PC-9 (cell line): ENCODE measurements at places on chromosomes 7 and 10. TPM values are rescaled to one million over a fixed set of nuclear protein-coding genes. Genes with fewer than 3 reads are reported as not detected.
A peak's percentile ranks its signal among the peaks of the same experiment; 100 is the strongest.

DNA sequence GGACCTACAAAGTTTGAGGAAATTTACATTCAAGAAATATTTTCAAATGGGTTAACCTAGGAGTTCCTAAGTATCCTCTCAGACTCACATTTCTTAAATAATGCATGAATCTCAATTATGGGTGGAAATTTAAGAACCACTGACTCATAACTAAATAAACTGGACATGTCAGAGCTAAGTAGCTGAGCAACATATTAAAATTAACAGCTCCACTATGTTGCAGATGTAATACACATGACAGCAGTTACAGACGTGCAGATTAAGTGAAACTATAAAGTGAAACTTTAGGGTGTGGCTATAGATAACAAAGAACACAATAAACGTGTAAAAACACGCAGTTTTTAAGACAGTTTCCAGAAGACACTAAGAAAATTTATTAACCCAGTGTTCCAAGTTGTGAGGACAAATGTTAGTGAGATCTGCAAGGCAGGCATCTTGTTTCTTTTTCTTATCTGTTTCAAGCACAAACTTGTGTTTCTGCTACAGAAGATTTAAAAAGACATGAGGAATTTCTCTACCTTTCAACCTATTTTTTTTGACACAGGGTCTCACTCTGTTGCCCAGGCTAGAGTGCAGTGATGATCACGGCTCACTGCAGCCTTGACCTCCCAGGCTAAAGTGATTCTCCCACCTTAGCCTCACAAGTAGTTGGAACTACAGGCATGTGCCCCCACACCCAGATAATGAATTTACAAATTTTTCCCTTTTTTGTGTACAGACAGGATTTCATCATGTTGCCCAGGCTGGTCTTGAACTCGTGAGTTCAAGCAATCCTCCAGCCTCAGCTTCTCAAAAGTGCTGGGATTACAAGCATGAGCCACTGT lies 25.3 kb downstream of the DNMBP start:
- no peaks in the 10 kb centered on the region for H3K36me3 ChIP-seq
- no peak for DNase-seq
- no peaks in the 10 kb centered on the region for H3K4me1 ChIP-seq
- H3K4me3 ChIP-seq: no peak overlapping the region

DNA sequence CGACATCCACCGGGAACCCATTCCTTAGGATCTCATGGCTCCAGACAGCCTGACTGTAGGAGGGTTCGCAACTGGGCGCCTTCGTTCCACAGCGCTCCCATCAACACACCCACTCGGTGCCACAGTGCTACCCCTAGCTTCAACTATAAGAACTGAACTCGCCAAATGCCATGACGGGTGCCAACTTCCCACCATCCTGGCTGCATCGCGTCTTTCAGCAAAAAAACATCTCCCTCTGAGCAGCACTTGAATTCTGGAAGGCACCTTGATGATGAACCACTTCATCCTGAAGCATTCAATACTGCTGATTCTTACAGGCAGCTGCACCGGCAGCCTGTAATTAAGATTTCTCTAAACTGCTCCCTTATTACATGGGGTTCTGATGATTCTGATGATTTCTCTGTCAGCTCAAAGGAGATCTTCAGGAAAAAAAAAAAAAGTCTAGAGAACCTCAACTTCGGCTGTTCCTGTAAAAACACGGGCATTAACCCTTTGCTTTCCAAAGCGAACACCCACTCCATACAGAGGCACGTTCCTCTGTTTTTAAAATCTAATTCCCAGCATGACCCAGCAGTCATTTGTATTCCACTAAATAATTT lies 1.3 kb downstream of the CYTH3 start:
- no peaks in the 10 kb centered on the region for H3K27me3 ChIP-seq
- no peaks in the 10 kb centered on the region for H3K36me3 ChIP-seq
- H3K4me1 ChIP-seq: peaks cover 21% of the 10 kb centered on the region
- peak overlapping the region; percentile 90 for H3K4me3 ChIP-seq
- H3K27ac ChIP-seq: no peak overlapping the region

GRCh38 chr7:88888684-88889083 lies 93.1 kb upstream of the TEX47 start:
- no peak overlapping the region for H3K27ac ChIP-seq
- no peaks in the 10 kb centered on the region for H3K4me1 ChIP-seq

- no peak overlapping the region for H3K4me3 ChIP-seq
- DNase-seq: no peak
- no peaks in the 10 kb centered on the region for H3K4me1 ChIP-seq
These were observed 176.8 kb upstream of the RHOBTB1 start for GRCh38 chr10:61120805-61121204.

- H3K4me3 ChIP-seq: no peak overlapping the region
- no peak overlapping the region for H3K27ac ChIP-seq
- H3K27me3 ChIP-seq: no peaks in the 10 kb centered on the region
- DNase-seq: no peak
These were observed 27.6 kb downstream of the AMZ1 start for GRCh38 chr7:2715341-2716231.

GRCh38 chr7:14446219-14446618 lies 456.3 kb downstream of the DGKB start:
- no peak overlapping the region for H3K27ac ChIP-seq
- DNase-seq: no peak
- no peaks in the 10 kb centered on the region for H3K27me3 ChIP-seq
- H3K4me1 ChIP-seq: no peaks in the 10 kb centered on the region

DNA sequence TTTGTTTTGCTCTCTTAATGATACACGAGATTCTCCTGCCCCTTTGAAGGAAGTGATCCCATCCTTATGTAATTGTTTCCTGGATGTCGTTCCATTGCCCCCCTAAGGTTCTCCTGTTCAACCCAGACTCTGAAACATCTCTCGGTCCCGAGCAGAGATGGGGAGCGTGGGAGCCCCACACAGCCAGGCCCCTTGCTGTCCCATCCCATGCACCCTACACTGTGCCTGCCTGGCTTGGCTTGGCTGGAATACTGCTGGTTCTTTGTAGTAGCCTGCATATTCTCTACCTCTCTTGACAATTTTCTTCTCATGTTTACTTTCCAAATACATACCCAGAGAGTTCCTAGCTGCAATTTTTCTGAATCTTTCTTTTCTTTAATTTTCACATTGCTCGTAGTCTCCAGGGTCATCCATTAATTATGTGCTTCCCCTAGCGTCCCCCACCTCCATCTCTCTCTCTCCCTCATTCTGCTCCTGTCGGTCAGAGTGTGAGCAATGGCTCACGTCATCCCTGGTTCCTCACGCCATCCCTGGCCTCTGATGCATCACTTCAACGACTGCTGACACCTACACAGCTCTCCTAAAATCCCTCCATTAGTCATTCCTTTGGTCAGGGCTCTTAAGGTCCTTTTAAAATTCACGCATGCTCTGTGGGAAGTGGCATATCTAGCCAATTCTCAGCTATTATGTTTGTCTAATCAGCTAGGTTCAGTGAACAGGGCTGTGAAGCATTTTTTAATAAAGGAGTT lies 32.5 kb upstream of the GPR158 start:
- DNase-seq: no peak
- H3K27ac ChIP-seq: no peak overlapping the region
- H3K36me3 ChIP-seq: no peaks in the 10 kb centered on the region
- H3K27me3 ChIP-seq: no peaks in the 10 kb centered on the region
- no peaks in the 10 kb centered on the region for H3K4me1 ChIP-seq
- H3K4me3 ChIP-seq: no peak overlapping the region

- no peaks in the 10 kb centered on the region for H3K4me1 ChIP-seq
- H3K27me3 ChIP-seq: peaks cover 82% of the 10 kb centered on the region
- H3K27ac ChIP-seq: no peak overlapping the region
- DNase-seq: no peak
These were observed 46.1 kb downstream of the PAX2 start for GRCh38 chr10:100791369-100792058.

DNA sequence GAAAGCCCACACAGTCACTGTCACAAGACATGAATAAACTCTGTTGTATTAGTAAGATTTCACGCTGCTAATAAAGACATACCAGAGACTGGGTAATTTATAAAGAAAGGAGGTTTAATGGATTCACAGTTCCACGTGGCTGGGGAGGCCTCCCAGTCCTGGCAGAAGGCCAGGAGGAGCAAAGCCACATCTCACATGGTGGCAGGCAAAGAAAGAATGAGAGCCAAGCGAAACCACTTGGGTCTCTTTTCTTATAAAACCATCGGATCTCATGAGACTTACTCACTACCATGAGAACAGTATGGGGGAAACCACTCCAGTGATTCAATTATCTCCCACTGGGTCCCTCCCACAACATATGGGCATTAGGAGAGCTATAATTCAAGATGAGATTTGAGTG lies 110.2 kb downstream of the ST8SIA6 start:
- no peak overlapping the region for H3K27ac ChIP-seq
- no peaks in the 10 kb centered on the region for H3K36me3 ChIP-seq
- peaks cover 11% of the 10 kb centered on the region for H3K4me1 ChIP-seq
- no peaks in the 10 kb centered on the region for H3K27me3 ChIP-seq
- no peak overlapping the region for H3K4me3 ChIP-seq

DNA sequence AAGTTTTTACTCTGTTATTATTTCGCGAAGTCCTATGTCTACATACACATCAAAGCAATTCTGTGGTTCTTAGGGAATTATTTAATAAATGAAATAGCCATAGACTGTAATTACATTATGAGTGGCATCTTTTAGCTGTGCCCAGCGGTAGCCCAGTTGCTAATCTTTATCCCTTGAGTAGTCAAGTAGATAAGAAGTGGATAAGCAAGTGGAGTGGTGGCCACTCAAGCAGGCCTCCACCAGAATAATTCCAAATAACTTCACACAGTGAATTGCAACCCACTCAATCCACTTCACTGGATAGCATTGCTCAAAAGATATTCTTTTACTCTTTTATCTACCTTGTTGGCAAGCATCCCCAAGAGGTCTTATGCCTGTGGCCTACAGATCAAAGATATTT lies 349.7 kb downstream of the AUTS2 start:
- no peaks in the 10 kb centered on the region for H3K27me3 ChIP-seq
- no peaks in the 10 kb centered on the region for H3K4me1 ChIP-seq
- H3K4me3 ChIP-seq: no peak overlapping the region
- H3K27ac ChIP-seq: no peak overlapping the region
- no peaks in the 10 kb centered on the region for H3K36me3 ChIP-seq

The SH2D4B gene
- 0.24 TPM in 1 of 2 replicates, not detected in the other for total RNA-seq

GRCh38 chr10:48976196-48976595 lies 36.6 kb upstream of the LRRC18 start:
- H3K27me3 ChIP-seq: 0 out of 2 replicates have a peak, but pooled peaks cover 15% of the 10 kb centered on the region
- H3K36me3 ChIP-seq: no peaks in the 10 kb centered on the region
- no peak overlapping the region for H3K4me3 ChIP-seq
- H3K4me1 ChIP-seq: no peaks in the 10 kb centered on the region
- H3K27ac ChIP-seq: no peak overlapping the region
- peak; percentile 12 for DNase-seq

GRCh38 chr10:95655571-95656290 lies 780 bp downstream of the ALDH18A1 start:
- H3K27me3 ChIP-seq: no peaks in the 10 kb centered on the region
- H3K36me3 ChIP-seq: peaks cover 17% of the 10 kb centered on the region
- no peak for DNase-seq
- no peaks in the 10 kb centered on the region for H3K4me1 ChIP-seq

The BLOC1S2 gene
- total RNA-seq: 9.9 and 17.9 TPM in 2 replicates

DNA sequence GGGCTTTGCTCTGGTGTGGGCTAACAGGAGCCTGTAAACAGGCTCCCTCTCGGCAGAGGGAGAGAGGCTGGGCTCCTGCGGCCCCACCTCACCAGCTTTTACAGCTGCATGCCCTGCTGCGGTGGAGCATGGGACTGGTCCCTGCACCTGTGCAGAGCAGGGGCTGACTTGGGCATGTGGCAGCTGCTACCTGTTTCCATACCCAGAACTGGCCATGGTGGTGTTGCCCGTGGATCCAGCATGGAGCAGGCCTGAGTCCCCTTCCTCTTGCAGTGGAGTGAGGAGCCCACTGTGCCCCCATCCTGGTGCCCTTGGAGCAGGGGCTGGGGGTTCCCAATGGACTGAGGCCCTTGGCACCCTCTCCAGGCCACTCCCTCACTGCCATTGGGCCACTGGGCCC lies 91.9 kb upstream of the MGMT start:
- H3K27ac ChIP-seq: no peak overlapping the region
- H3K4me3 ChIP-seq: no peak overlapping the region
- H3K4me1 ChIP-seq: no peaks in the 10 kb centered on the region

GRCh38 chr10:15140698-15141097 lies 27.8 kb downstream of the NMT2 start:
- no peaks in the 10 kb centered on the region for H3K36me3 ChIP-seq
- no peak overlapping the region for H3K4me3 ChIP-seq
- no peaks in the 10 kb centered on the region for H3K27me3 ChIP-seq
- no peak for DNase-seq
- H3K4me1 ChIP-seq: no peaks in the 10 kb centered on the region
- no peak overlapping the region for H3K27ac ChIP-seq

DNA sequence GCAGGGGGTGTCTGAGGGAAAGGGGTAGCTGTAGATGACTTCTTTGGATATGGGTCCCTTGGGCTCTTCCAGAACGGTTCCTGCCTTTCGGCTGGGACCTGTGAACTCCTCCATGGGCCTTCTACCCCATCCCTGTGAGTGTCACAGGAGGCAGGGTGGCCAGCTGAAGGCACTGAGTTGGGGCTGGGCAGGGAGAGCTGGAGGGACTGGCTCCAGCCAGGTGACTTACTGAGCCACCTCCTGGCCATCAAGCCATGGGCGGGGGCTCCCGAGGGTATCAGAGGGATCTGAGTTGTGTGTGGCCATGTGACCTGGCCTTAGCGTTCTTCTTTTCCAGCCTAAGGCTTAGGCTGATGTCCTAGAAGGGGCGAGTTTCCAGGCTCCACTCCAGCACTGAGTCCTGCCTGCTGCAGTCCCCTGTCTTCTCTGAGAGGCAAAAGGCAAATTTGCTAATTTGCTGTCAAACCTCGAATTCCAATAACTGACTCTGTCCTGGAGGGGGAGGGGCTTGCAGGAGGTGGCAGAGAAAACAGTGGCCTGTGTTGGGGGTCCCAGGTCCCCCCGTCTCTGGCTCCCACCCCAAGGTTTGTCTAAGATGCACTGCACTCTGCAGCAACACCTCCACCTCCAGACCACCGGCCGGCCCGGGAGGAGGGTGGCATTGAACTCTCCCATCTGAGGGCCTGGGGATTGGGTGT lies 27.2 kb downstream of the ADCYAP1R1 start:
- peaks cover 100% of the 10 kb centered on the region for H3K27me3 ChIP-seq
- no peak overlapping the region for H3K4me3 ChIP-seq
- no peaks in the 10 kb centered on the region for H3K36me3 ChIP-seq
- no peaks in the 10 kb centered on the region for H3K4me1 ChIP-seq

The OR6V1 gene
- not detected in 2 replicates for total RNA-seq

The SSC4D gene
- 3.5 and 3.9 TPM in 2 replicates for total RNA-seq

The FLNC gene
- total RNA-seq: 75.5 and 96.6 TPM in 2 replicates

The FFAR4 gene
- 0.25 TPM in 1 of 2 replicates, not detected in the other for total RNA-seq

- H3K36me3 ChIP-seq: peaks cover 7% of the 10 kb centered on the region
- H3K27ac ChIP-seq: no peak overlapping the region
- DNase-seq: no peak
- peaks cover 37% of the 10 kb centered on the region for H3K4me1 ChIP-seq
- H3K27me3 ChIP-seq: no peaks in the 10 kb centered on the region
These were observed 17.9 kb downstream of the TES start for GRCh38 chr7:116228241-116228640.

The LDB3 gene
- 0.63 and 0.73 TPM in 2 replicates for total RNA-seq

DNA sequence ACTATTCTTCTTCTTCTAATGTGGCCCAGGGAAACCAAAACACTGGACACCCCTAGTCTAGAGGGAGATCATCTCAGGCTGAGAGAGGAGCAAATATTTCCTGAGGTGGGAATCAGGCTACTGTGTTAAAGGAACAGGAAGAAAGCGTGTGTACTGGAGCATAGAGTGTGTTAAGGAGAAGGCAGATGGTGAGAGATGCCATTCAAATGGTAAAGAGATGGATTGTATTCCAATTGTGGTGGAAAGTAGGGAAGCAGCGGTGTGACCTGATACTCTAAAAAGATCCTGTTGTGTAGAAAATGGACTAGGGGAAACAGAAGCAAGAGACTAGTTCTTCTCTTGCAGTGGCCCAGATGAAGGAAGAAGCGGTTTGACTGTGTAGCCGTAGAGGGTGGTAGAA lies 31.2 kb downstream of the RAB18 start:
- H3K4me3 ChIP-seq: no peak overlapping the region
- no peak for DNase-seq
- H3K36me3 ChIP-seq: no peaks in the 10 kb centered on the region
- no peaks in the 10 kb centered on the region for H3K4me1 ChIP-seq
